ENCODE measurements at places on chromosomes 16 and 17.
A peak's percentile ranks its signal among the peaks of the same experiment; 100 is the strongest.

- DNase-seq = no peak
Measured at GRCh38 chr17:27871407-27871806, 21.8 kb downstream of the LYRM9 start.

DNA sequence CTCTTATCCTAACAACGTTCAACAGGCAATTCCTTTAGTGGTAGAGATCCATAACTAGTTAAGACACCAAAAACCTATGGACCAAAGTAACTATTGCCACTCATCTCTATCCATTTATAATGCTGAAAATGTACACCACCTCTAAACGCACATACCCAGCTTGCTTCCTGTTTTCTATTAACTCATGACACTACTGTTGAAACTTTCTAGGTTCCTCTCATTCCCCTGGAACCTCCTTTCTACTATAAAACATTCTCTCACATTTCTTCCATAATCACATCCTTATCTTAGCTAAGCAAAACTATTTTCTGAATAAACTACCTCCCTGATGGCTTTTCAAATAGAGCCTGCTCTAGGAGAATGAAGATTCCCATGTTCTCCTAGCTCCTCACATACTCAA lies 42.9 kb upstream of the KSR1 start:
- no peak for DNase-seq

- DNase-seq = no peak
Measured at GRCh38 chr16:89924925-89925307, 1.8 kb downstream of the TUBB3 start.

- DNase-seq = peak; percentile 99
Measured at GRCh38 chr17:59106463-59107305, at the start of gene TRIM37. Gene TRIM37 (minus strand): TSS chr17:59106880. CDS start chr17:59106461, 419 bp downstream.

GRCh38 chr17:35927714-35928113 lies 2.9 kb downstream of the RDM1 start:
- DNase-seq = no peak

GRCh38 chr16:68768175-68768574 lies 31.1 kb downstream of the CDH1 start:
- DNase-seq = no peak

DNA sequence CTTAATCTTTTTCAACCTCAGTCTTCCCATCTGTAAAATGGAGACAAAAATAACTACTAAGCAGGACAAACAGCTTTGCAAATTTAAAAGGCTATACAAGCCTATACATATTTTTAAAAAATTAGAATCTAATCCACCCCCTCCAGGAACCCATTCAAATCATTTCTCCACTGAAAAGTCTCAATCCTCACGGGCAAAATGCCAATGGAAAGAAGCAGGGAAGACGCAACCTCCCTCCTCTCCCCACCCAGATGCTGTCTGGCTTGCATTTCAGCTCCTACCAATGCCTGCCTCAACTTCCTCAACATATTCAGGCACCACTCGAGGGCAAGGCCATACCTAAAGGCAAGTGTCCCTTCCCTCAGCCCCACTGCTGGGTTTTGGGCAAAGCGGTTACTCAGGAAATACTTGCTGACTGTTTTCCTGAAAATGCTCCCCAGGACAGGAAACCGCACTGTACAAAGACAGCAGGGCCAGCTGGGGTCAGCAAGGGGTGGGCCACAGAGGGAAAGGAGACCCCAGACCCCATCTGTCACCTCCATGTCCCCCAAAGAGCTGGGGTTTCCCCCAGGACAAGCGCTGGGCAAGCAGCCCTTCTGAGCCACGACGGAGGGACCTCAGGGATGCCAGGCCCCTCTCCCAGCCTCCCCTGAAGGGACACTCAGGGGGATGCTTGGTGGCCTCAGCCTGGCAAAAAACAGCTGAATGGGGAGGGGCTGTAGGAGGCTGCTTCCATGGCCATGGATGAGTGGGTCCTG lies 47.7 kb upstream of the DOC2B start:
- no peak for DNase-seq

DNA sequence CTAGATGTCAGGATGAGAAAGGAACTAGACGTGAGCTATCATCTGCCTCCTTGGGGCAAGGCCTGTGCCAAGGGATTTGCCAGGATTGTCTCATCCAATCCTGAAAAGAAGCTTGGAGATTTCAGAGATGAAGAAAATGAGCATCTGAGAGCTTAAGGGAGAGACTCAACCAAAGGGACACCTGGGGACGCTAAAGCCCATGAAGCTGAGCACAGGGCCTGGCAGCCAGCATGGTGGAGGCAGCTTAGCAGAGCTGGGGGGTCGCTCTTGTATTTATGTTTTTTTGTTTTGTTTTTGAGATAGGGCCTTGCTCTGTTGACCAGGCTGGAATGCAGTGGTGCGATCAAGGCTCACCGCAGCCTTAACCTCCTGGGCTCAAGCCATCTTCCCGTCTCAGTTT lies 18.4 kb upstream of the GLIS2 start:
- DNase-seq = no peak

DNA sequence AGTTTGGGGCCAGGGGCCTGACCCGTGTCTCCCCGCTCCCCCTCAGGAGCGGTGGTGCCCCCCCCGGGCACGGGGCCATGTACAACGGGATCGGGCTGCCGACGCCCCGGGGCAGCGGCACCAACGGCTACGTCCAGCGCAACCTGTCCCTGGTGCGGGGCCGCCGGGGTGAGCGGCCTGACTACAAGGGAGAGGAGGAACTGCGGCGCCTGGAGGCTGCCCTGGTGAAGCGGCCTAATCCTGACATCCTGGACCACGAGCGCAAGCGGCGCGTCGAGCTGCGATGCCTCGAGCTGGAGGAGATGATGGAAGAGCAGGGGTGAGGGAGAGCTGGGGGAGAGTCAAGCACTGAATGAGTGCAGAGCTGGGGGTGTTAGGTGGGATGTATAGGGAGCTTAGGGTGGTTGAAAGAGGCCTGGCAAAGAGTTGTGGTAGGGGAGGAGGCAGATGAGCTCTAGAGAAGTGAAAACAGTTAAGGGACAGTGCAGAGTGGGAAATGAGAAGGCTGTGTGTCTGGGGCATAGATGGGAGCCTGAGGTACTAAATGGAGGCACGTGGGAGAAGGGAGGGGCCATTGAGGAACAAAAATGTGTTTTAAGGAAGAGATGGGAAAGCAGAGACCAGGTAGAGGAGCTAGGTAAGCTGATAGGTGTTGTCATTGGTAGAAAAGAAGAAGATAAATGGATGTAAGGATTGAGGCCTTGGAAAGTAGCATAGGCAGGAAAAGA lies 4.0 kb downstream of the SRRM2 start:
- DNase-seq = no peak

DNA sequence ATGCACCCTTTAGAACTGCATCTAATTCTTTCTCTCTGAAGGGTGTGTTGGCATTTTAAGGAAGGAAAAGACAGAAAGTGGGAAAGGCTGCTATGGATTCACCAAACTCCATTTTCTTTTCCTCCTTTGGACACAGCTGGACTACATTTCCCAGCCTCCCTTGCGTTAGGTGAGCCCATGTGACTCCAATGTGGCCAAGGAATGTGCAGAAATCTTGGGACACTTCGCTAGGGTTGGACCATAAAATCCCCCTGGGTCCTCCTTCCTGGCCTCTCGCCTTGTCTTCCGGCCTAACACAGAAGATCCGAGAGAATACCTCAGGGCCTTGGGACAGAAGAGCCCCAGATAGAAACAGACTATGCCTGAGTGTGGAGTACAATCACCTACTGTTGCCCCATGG lies 56.3 kb downstream of the ABCC12 start:
- no peak for DNase-seq

DNA sequence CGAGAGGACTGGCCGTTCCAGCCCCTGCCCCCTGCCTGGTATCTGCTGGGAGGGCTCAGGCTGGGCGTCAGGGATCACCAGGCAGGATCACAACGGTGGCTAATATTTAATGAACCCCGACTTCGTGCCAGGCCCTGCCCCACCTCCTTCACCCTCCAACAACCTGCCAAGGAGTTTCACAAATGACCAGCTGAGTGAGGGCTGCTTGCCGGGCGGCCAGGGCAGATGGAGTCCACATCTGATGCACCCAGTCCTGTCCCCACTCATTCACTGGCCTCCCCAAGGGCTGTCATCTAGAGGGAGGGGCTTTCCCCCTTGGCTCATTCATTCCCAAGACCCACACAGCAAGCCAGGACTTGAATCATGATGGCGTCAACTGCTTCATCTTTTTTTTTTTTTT lies 17.5 kb downstream of the UBALD1 start:
- DNase-seq = no peak

DNA sequence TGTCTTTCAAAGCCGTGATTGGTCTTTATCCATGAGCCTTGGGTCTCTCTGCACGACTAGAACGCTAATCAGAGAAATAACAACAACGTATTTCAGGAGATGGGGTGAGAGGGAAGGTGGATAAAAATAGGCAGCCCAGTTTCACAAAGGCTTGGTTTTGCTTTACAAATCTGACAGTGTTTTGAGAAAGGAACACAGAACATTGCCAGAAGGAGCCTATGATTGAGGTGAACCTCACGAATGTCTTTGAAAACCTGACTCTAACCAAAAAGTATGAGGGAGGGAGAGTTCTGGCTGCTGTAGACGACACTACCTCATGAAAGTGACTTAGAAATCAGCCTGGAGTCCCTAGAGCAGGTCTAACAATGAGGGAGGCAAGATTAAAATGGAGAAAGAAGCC lies 38.0 kb upstream of the NOL11 start:
- DNase-seq = no peak

GRCh38 chr17:17181666-17182597 lies 24.2 kb downstream of the PLD6 start:
- DNase-seq = no peak

GRCh38 chr17:81119223-81120148 lies 45.8 kb upstream of the PVALEF start:
- peak; percentile 96 for DNase-seq

DNA sequence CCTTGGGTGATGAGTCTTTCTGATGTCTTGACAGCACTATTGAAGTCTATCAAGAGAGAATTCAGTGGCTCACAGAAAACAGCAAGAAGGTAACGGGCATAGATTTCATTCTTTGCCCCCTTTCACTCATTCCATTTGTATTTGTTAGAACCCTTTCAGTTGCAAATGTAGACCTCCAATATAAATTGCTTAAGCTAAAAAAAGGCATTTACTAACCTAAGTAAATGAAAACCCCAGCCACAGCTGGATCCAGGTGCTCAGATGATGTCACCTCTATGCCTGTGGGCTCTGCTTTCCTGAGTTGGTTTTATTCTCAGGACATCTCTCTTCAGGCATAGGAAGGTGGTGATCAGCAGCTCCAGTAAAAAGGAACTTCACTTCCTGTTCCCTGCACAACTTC lies 11.1 kb downstream of the VWA3A start:
- no peak for DNase-seq

DNA sequence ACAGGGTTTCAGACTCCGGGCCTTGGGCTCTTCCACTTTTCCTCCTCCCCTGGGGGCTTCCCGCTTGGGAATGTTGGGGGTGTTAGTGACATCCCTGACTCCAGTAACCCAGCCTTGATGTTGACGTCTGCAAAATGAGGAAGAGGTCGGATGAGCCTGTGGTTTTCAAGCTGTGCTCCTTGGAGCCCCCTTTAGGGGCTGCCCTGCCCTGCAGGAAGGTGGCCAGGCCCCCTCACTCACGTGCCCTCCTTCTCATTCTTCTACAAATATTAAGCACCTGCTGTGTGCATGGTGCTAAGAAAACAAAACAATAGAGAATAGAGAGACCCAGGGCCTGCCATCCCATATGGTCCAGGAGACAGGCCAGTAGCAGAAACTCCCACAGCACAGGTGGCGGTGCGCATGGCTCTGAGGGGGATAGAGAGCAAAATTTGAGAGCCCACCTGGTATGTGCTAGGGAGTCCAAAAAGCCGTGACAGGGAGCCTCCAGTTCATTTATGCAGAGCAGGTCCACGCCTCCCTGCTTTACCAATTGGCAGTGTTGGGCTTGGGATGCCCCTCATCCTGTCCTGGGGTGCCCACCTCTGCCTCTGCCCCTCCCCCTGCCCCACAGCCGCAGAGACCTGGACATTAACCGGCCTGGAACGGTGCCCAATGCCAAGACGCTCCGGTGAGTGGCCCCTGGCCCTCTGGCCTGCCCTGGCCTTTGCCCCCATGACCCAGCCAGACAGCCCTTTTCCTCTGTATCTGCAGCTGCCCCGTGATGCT lies 7.4 kb downstream of the NDRG4 start:
- DNase-seq = no peak

DNA sequence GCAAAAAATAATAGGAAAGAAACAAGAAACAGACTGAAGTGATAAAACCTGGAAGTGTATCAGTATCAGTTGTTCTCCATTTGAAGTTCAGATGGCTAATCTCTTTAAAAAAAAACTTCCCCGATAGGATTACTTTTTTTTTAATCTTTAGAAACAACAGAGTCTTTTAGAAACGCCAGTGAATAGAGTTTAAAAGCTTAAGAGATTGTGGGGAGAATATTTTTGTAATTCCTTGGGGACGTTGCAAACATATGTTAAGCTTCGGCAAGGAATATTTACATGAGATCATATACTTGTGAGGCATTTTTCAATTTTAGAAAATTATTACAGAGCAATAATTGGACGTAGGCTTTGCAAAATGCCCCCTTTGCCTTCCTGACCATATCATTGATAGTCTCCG lies 13.2 kb downstream of the MAF start:
- no peak for DNase-seq

DNA sequence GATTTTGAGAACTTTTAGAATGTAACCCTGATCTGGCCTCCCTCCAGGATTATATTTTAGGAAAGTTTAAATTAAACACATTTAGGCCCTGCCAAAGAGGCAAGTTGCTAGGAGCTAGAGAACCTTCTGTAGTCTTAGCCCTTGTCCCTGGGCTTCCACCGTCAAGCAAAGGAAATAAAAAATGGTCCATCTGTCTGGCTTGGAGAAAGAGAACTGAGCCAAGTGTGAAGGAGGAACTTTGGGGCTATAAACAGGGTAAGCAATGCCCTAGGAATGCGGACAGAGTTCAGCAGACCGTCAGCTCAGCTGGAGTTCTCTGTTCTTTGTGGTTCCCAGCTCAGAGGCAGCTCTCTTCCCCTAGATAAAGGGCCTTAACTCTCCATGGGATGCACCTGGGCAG lies 29.6 kb downstream of the RCVRN start:
- DNase-seq = peak; percentile 54

DNA sequence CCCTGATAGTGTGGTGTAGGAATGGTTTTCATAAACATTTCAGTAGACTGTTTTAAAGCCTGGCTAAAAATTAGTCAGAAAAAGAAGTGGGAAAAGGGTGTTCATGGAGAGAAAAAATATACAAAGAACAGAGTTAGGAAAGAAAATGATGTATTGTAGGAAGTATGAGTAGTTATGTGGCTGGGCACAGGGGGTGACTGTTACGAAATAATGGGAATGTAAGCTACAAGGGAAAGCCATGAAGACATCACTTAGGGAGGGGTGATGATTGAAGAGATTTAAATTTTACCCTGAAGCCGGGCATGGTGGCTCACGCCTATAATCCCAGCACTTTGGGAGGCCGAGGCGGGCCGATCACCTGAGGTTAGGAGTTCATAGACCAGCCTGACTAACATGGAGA lies 55.3 kb downstream of the NUP88 start:
- DNase-seq = peak; percentile 79

DNA sequence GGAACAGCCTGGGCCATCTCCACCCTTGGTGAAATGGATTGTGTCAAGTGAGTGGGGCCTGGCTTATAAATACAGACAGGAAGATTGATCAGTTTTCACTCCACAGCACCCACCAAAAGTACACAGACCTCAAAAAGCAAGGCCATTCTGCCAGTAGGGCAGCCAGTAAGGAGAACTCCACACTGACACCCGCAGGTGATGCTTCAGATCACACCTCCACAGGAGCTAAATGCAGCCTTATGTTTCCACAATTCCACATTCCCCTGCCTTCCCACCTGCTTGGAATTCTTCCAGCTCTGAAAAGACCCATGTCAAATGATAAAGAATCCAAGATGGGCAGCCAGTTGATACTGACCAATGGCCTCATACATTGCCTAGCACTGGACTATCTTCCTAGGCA lies 191.1 kb downstream of the ZFHX3 start:
- DNase-seq = no peak
